ENCODE measurements at places on chromosomes 4 and X. TPM values are rescaled to one million over a fixed set of nuclear protein-coding genes. Genes with fewer than 3 reads are reported as not detected.

The FAT4 gene
- 1.3 TPM for polyA plus RNA-seq

The TCEAL4 gene
- 105 TPM for polyA plus RNA-seq

The P2RY8 gene
- 1.1 TPM for polyA plus RNA-seq

The MAGEB2 gene
- not detected for polyA plus RNA-seq

The CCNA2 gene
- 0.42 TPM for polyA plus RNA-seq

The PRDM8 gene
- polyA plus RNA-seq = 0.26 TPM

The KCNE5 gene
- polyA plus RNA-seq = 0.39 TPM

The SLITRK4 gene
- polyA plus RNA-seq = 0.14 TPM

The SRPK3 gene
- 39.8 TPM for polyA plus RNA-seq

The ZFP92 gene
- polyA plus RNA-seq = 0.47 TPM

The GPRIN3 gene
- 4.4 TPM for polyA plus RNA-seq

The GSPT2 gene
- polyA plus RNA-seq = 2.8 TPM

The WDFY3 gene
- polyA plus RNA-seq = 14.2 TPM

The MTM1 gene
- polyA plus RNA-seq = 7.3 TPM

The F8A2 gene
- not detected for polyA plus RNA-seq

The RHOXF1 gene
- 0.38 TPM for polyA plus RNA-seq

The PAK3 gene
- not detected for polyA plus RNA-seq

The NPY2R gene
- not detected for polyA plus RNA-seq

The MAP9 gene
- 6.2 TPM for polyA plus RNA-seq

The HTRA3 gene
- polyA plus RNA-seq = 28.9 TPM

The GYG2 gene
- 0.38 TPM for polyA plus RNA-seq

The MAML3 gene
- 0.76 TPM for polyA plus RNA-seq

The CT45A5 gene
- not detected for polyA plus RNA-seq

The SCML1 gene
- 9.2 TPM for polyA plus RNA-seq

The CXCL13 gene
- not detected for polyA plus RNA-seq

The ADAM29 gene
- polyA plus RNA-seq = not detected

The ADH1B gene
- polyA plus RNA-seq = 21.3 TPM

The MAOB gene
- polyA plus RNA-seq = 30.3 TPM

Data from heart left ventricle (tissue), 16 donors.